ENCODE measurements at places on chromosomes 12 and 14. TPM values are rescaled to one million over a fixed set of nuclear protein-coding genes. Genes with fewer than 3 reads are reported as not detected.

The CRIP1 gene
- 0.25 TPM for total RNA-seq

The FOXN4 gene
- total RNA-seq, result not detected

The SPATS2 gene
- 31.6 TPM for total RNA-seq

The PZP gene
- 1.1 TPM for total RNA-seq

The PTMS gene
- 163 TPM for total RNA-seq

The SLC15A5 gene
- total RNA-seq, result not detected

The TMPRSS12 gene
- total RNA-seq, result not detected

The ADIPOR2 gene
- total RNA-seq, result 55.0 TPM

The C12orf60 gene
- total RNA-seq, result 1.1 TPM

The SLC10A1 gene
- not detected for total RNA-seq

The PKP2 gene
- total RNA-seq, result 0.32 TPM

The LRCOL1 gene
- 2.5 TPM for total RNA-seq

The PLEKHD1 gene
- total RNA-seq, result 0.06 TPM

The ARHGAP9 gene
- total RNA-seq, result under 0.01 TPM
